Aorta (tissue), 5 donors: ENCODE measurements at places on chromosomes 12 and 14. TPM values are rescaled to one million over a fixed set of nuclear protein-coding genes. Genes with fewer than 3 reads are reported as not detected.

Gene WDR89
- 7.9 TPM for total RNA-seq

GRCh38 chr14:74401504-74402241 is 24.3 kb downstream of the SYNDIG1L start:
- no peak for DNase-seq

DNA sequence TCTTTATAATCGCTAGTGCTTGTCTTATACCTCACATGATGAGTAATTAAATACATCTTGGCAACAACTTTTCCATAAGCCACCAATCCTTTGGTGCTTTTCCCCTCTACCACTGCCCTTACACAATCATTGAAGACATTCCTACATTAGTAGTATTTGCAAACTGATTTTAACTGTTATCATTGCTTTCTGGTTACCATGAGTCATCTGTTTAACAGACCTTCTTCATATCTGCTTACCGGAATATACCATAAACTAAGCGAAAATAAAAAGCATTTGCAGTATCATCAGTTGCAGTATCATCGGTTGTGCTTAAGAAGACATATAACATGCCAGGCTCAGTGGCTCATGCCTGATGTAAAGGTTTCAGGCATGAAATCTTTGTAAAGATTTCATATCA is 54.8 kb upstream of the PLEKHA5 start:
- no peak for DNase-seq

Gene CIDEB
- 12.2 TPM for total RNA-seq

DNA sequence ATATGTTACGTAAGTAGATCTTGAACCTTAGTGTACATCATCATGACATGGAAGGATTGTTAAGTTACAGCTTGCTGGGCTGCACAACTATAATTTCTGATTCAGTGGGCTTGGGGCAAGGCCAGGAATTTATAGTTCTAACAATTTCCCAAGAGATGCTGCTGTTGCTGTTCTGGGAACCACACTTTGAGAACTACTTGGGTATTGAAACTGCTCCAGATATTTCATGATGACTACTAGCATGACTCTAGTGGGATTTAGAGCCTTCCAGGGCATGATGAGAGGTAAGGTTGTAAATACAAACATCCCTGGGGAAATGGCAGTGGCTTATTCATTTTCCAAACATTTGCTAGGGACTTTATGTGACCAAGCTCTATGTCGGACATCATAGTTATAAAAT is 904.8 kb upstream of the SEL1L start:
- DNase-seq, result no peak

DNA sequence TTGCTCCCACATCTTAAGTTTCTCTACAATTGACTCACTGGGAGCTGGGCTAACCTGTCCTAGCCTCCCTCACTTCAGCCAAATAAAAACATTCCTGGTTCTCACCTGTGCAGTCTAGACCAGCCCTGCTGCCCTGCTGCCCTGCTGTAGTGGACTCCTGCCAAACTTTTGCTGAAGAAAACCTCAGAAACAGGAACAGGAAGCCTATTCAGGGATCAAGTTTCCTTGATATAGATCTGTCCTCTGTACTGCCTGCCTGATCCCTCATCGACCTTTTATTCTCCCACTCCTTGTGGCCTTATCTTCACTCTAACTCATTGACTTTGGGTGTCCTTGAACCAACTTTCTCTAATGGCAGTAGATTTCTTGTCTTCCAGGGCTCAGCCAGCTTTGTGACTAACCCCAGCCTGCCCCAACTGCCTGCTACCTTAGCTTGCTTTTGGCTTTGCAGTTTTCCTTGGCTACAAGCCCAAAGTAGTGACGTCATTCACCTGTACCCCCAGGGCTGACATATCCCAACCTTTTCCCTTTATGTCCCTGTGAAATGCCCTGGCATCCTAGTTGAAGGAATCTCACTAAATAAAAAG is 234.8 kb downstream of the DUSP6 start:
- DNase-seq, result no peak

- no peak for DNase-seq
Measured at GRCh38 chr12:109606320-109607028, 32.9 kb downstream of the MVK start.

Gene HOXC4
- total RNA-seq, result 18.4 TPM

Gene AQP2
- total RNA-seq, result not detected

DNA sequence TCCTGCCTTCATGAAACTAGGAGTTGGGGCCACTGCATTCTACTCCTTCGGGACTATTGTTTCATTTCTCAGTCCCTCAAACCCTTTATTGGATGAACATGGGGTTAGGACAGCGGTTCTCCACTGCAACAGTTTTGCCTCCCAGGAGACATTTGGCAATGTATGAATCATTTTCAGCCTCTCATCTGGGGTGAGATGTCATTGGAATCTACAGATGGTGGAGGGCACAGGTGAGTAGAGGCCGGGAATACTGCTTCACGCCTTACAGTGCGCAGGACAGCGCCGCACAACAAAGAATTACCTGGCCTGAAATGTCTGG is 649 bp upstream of the GNPNAT1 start:
- DNase-seq, result no peak

Gene LMNTD1
- not detected for total RNA-seq

Gene KRT85
- not detected for total RNA-seq

Gene YLPM1
- 79.9 TPM for total RNA-seq

- DNase-seq, result no peak
Measured at GRCh38 chr12:65606008-65606766, 218.1 kb upstream of the HMGA2 start.

- DNase-seq, result no peak
Measured at GRCh38 chr12:49854976-49855375, 12.1 kb upstream of the BCDIN3D start.

DNA sequence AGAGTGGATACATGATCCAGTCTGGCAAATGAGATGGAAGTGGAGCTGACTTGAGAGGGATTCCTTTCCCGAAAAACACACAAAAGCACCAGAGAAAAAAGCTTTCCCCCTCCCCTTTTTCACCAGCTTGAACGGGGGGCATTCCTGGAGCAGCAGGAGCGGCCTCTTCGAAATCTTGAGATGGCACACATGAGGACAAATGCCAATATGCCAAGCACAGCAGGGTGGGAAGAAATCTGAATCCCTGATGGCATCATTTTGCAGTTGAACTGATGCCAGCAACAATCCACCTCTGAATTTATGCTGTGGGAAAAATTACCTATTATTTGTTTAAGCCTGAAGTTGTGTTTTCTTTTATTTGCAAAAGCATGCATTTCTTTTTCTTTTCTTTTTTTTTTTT is 29.7 kb upstream of the BICD1 start:
- no peak for DNase-seq

DNA sequence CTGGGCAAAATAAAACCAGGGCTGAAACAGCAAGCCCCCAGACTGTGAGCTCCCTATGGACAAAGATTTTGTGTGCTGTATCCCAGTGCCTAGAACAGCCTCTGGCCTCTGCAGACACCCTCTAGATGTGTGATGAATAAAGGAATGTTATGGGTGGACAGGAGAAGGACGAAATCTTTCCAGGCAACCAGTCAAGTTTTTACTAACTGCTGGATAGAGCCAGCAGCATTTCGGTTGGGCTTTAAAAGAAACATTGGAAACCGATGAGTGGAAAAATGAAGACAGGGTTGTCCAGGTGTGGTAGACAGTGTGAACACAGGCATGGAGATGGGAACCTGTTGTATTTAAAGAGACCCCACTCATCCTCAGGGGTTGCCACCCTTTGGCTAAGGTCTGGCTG is 4.0 kb downstream of the CHGA start:
- DNase-seq, result no peak

DNA sequence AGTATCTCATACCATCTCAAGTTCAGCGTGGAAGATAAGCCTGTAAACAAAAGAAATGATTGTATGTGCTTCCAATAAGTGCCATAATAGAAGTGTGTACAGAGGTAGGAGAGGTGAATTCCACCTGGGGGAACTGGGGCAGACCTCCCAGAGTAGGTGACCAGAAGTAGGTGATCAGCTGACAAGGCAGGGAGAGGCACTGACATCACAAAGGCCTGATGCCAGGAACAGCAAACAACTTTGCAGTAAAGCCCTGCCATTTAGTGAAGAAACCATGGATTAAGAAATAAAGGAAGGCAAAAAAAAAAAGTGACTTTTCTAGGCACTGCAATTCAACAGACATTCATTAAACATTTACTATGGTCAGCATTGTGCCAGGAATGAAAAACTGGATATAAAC is 31.1 kb downstream of the NR1H4 start:
- DNase-seq, result no peak

Gene ABHD4
- 47.4 TPM for total RNA-seq

- no peak for DNase-seq
Measured at GRCh38 chr14:64045091-64045490, 192.3 kb downstream of the SYNE2 start.

GRCh38 chr14:98957211-98958047 is 314.6 kb downstream of the BCL11B start:
- peak; percentile 84 for DNase-seq

DNA sequence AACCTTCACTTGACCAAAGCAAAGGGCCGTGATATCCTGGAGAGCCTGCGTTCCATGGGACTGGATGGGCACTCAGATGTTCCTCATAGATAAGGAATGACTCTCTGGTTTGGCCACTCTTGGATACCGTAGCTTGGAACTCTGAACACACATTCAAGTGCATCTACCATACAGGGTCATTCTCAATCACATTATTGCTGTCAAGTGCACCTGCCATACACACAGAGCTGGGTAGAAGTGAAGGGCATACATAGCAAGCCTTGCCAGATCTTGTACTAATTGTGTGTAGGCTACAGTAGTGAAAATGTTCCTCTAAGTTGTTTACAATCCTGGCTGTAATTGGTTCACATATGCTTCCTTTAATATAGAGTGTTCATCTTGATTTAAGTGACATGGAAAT is 58.3 kb downstream of the PELI2 start:
- DNase-seq, result no peak

Gene USP15
- 97.9 TPM for total RNA-seq

- DNase-seq, result no peak
Measured at GRCh38 chr12:116136340-116136739, 141.2 kb downstream of the MED13L start.

Gene LHX5
- total RNA-seq, result not detected

- no peak for DNase-seq
Measured at GRCh38 chr12:74415633-74416032, 122.0 kb upstream of the ATXN7L3B start.

Gene NELL2
- total RNA-seq, result 1.1 TPM

- DNase-seq, result no peak
Measured at GRCh38 chr12:130336723-130337487, 782 bp upstream of the PIWIL1 start.

- no peak for DNase-seq
Measured at GRCh38 chr12:49987625-49988303, 15.0 kb downstream of the AQP6 start.

Gene ABCD2
- 0.75 TPM for total RNA-seq

Gene LRRK2
- total RNA-seq, result 42.0 TPM

Gene TAS2R13
- 5.6 TPM for total RNA-seq

Gene CMKLR1
- 55.4 TPM for total RNA-seq
